ENCODE measurements at places on chromosomes 12 and 14.

- no peak for DNase-seq
Measured at GRCh38 chr12:118618695-118619094, 242.3 kb downstream of the SUDS3 start.

- no peak for DNase-seq
Measured at GRCh38 chr12:11734580-11735180, 85.2 kb downstream of the ETV6 start.

- DNase-seq: no peak
Measured at GRCh38 chr14:72515779-72516770, 377.8 kb downstream of the DPF3 start.

GRCh38 chr12:25308756-25309155 is 58.0 kb upstream of the KRAS start:
- DNase-seq: no peak

Measured in activated CD8-positive, alpha-beta memory T cell treated with anti-CD3 and anti-CD28 coated beads for 1 hour (primary cell).